ENCODE measurements at places on chromosomes 12 and 14.

DNA sequence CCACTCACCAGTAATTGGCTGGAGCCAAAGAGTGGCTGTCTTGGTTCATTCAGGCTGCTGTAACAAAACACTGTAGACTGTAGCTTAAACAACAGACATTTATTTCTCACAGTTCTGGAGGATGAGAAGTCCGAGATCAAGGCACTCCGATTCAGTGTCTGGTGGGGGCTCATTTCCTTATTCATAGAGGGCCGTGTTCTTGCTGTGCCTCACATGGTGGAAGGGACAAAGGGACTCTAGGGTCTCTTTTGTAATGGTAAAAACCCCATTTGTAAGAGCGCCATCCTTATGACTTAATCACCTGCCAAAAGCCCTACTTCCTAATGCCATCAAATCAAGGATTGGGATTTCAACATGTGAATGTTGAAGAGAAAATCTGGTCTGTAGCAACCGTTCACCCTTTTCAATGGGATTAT lies 34.7 kb upstream of the CDKN3 start:
- no peak for DNase-seq

GRCh38 chr12:131869871-131870418 lies 24.5 kb upstream of the ULK1 start:
- no peak for DNase-seq

GRCh38 chr14:73457041-73457923 lies 1.1 kb downstream of the NUMB start:
- no peak for DNase-seq

GRCh38 chr12:111942557-111942956 lies 70.4 kb downstream of the TMEM116 start:
- DNase-seq, result no peak

DNA sequence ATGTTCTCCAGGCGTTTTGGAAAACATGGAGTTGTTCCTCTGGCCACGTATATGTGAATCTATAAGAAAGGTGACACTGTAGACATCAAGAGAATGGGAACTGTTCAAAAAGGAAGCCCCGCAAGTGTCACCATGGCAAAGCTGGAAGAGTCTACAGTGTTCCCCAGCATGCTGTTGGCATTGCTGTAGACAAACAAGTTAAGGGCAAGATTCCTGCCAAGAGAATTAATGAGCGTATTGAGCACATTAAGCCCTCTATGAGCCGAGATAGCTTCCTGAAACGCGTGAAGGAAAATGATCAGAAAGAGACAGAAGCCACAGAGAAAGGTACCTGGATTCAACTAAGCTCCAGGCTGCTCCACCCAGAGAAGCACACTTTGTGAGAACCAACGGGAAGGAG lies 92.5 kb upstream of the EIF5 start:
- DNase-seq, result no peak

- DNase-seq, result no peak
Measured at GRCh38 chr12:84336231-84336630, 576.4 kb downstream of the SLC6A15 start.

GRCh38 chr14:22276913-22277816 lies 311.9 kb downstream of the DAD1 start:
- DNase-seq, result no peak

DNA sequence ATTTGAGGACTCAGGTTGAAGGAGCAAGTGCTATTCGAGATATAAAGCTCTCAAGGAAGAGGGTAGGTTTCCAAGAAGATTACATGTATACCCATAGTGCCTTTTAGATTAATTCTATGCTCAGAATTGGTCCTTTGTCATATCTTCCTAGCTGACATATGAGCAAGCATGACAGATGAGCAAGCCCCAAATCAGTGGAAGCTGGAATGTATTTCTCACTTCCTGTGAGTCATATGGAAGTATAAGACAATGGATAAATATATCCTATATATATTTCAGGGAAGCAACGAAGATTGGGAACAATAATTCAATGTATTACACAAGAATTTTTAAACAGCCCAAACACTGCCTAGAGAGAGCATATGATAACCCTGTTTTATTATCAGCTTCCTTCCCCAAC lies 674.1 kb upstream of the ATXN7L3B start:
- no peak for DNase-seq

- DNase-seq, result no peak
Measured at GRCh38 chr14:24817212-24818057, 183.4 kb upstream of the GZMB start.

- no peak for DNase-seq
Measured at GRCh38 chr12:1936406-1937320, 18.2 kb upstream of the CACNA2D4 start.

DNA sequence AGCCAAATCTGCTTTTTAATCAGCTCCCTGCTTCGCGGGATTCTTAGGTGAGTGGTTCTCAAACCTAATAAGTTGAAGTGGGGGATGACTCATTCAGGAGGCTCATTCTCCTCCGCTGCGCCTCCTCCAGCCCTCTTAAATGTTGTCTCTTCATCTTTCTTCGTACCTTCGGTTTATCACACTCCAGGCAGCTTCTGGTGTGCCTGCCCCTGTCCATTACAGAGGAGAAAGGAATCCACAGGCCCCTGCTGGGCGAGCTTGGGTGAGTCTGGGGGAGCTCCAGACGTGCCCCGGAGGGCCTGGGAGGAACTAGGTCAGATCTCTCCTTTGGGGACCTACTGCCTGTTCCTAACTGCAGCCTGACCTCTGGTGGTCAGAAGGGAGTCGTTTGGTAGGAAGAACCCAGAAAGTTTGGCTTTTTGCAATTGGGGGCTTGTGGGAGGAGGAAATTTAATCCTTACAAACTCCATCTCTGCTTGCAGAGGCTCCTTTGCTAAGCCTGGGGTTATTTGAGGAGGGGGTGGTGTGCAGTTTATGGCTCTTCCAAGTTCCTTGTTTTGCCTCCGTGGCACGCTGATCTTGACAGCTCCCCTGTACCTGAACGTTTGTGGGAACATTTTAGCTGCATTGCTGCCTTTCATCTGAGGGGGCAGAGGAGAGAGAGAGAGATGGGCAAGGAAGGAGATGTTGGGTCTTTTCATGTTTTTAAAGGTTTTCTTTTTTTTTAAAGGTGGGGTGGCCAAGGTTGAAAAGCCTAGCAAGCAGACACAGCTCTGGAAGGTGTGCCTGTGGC lies 84.1 kb upstream of the GNG2 start:
- no peak for DNase-seq

GRCh38 chr14:72892879-72893635 lies 844 bp downstream of the DPF3 start:
- peak; percentile 29 for DNase-seq

- no peak for DNase-seq
Measured at GRCh38 chr14:71204768-71205167, 297.5 kb downstream of the PCNX1 start.

DNA sequence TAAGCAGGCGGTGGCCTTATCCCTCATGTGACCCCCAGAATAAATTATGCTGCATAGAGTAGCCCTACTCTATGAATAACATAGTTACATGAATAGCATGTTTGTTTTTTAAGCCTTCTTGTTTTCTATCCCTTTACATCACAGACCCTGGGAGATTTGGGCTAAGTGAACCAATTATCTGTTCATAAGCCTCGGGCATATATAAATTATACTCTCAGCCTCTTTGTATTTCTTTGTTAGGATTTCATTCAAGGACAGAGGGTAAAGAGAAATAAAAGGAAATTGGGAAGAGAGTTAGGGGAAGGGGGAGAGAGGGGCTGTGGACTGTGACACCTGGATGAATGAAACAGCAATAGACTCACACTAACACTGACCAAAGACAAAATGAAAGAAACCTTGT lies 35.3 kb upstream of the RTRAF start:
- no peak for DNase-seq

- no peak for DNase-seq
Measured at GRCh38 chr12:18254081-18254480, 7.2 kb upstream of the PIK3C2G start.

DNA sequence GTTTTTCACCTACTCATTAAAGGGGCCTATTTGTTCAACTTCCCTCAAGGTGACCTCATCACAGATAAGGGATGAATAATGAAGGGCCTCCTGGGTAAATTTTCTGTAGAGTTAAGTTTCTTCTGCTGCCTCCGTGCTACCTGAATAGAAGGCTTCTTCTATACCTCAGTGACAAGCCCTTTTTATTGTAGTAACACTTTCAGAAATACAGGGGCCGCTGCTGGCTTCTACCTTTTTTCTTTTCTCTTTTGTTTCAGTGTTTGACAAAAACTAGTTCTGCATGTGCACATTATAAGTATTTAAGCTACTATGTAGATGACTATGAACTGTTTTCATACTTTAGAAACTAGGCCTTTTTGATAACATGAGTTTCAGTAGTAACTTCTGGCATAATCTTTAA lies 207.0 kb downstream of the NAV3 start:
- no peak for DNase-seq

DNA sequence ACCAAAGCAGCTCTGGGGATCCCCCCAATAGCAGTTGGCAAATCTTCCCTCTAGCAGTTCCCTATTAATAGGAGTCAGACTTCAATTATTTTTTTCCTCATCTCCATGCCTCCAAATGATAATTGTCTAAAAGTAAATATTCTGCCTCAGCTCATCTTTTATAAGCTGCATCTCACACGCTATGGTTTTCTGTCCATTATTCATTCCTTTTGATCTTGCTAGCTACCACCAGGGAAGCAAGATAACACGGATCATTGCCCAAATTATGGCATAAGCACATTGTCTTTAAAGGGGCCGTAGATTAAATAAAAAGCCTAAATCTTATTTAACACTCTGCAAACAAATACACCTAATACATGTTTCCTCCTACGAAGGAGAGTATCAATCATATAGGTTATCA lies 670.8 kb upstream of the FLRT2 start:
- DNase-seq, result no peak

- no peak for DNase-seq
Measured at GRCh38 chr12:90490355-90490754, 464.6 kb downstream of the CCER1 start.

DNA sequence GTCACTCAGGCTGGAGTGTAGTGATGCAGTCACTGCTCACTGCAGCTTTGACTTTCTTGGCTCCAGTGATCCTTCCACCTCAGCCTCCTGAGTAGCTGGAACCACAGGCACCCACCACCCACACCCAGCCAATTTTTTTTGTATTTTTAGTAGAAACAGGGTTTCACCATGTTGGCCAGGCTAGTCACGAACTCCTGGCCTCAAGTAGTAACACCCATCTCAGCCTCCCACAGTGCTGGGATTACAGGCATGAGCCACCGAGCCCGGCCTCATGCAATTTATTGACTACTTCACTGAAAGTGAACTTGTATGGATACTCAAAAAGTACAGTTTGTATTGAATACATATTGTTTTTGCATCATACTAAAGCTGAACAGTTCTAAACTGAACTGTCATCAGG lies 9.1 kb downstream of the PSEN1 start:
- DNase-seq, result no peak

GRCh38 chr12:22047494-22047893 lies 1.5 kb downstream of the CMAS start:
- DNase-seq, result no peak

- DNase-seq, result no peak
Measured at GRCh38 chr12:120933786-120934185, 29.6 kb upstream of the SPPL3 start.

DNA sequence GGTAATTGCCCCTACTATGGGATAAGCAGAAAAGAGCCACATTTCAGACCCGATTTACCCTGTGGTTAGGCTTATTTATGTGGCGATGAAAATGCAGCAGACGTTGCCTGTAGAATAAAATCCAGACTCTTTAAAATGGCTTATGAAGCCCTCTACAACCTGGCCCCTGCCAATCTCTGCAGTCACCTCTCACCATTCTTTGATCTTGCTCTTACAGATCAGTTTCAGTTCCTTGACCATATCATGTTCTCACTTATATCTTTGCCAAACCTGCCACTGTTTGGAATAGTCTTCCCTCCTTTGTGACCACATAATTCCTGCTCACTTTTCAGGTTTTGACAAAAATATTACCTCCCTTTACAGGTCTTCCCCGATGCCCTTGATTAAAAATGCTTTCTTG lies 264.3 kb upstream of the GARIN6 start:
- no peak for DNase-seq

DNA sequence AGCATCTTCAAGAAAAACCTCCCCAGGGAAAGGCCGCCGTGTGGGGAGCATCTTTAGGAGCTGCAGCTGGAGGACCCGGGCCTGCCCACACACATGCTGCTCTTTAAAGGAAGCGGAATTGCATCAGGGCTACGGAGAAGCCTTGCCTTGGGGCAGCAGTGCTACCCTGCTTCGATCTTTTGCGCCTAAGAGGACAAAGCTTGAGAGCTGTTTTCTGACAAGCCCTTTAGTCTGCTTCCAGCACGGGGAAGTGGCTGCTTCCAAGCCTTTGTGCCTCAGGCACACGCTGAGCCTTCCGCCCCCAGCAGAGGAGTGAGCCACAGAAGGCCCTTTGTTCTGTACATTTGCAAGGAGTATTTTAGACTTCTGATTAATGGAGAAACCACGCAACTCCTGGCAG lies 31.5 kb downstream of the COA8 start:
- no peak for DNase-seq

DNA sequence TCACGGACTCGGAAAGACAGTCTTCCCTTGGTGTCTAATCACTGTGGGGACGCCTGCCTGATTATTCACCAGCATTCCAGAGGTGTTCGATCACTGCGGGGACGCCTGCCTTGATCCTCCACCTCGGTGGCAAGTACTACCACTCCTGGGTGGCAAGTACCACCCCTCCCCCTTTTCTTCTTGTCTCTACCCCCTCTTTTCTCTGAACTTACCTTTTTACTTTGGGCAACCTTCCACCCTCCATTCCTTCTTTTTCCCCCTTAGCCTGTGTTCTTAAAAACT lies 12.0 kb upstream of the LGMN start:
- DNase-seq, result no peak

GRCh38 chr14:67940486-67941455 lies 121.2 kb downstream of the RAD51B start:
- no peak for DNase-seq

GRCh38 chr12:79682593-79682992 lies 8.2 kb downstream of the PAWR start:
- DNase-seq, result no peak

GRCh38 chr12:110199339-110200123 lies 75.4 kb downstream of the IFT81 start:
- DNase-seq, result no peak

DNA sequence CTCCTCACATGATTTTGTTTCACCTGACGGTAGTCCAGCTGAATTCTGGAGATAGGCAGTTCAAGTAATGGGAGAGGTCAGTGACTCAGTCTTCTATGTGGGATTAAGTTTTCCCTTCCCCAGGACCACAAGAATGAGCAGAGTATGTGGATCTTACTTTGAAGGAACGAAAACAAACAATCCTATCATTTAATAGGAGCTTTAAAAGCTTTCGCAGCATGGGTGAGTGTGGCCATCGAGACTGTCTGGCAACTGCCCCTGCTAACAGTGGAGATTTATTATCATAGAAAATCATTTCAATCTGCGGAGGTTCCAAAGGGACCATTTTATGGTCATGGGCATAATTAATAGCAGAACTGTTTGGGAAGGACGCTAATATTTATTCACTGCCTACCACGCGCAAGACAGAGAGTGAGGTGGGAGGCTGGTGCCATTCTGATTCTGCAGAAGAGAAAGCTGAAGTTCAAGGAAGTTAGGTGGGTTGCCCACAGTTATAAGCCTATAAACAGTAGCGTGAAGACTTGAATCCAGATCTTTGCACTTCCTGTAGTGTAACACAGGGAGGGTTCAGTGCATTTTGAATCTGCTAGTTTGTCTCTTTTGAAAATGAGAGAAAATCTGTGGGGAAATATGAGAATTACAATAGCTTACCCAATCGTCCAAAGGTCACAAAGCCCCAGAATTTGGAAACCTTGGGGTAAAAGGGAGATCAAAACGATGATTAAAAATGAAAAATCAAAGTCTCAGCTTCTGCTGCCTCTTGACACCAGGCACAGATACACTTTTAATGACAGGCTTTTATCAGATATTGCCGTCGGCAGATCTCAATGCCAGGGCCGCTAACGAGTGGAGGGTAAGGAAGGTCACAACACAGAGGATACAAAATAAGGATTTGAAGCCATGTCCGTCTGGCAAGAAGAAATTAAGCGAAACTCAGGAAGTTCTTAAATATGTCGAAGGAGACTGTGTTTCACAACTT lies 209.6 kb downstream of the CRADD start:
- DNase-seq, result no peak

Data from stimulated activated CD8-positive, alpha-beta memory T cell treated with anti-CD3 and anti-CD28 coated beads, Interleukin-7, amount 100 ng/mL, for 4 hours (primary cell).